ENCODE measurements at places on chromosomes 2 and 18.

GRCh38 chr2:96832754-96833507 is 10.9 kb downstream of the ANKRD23 start:
- no peak for DNase-seq

DNA sequence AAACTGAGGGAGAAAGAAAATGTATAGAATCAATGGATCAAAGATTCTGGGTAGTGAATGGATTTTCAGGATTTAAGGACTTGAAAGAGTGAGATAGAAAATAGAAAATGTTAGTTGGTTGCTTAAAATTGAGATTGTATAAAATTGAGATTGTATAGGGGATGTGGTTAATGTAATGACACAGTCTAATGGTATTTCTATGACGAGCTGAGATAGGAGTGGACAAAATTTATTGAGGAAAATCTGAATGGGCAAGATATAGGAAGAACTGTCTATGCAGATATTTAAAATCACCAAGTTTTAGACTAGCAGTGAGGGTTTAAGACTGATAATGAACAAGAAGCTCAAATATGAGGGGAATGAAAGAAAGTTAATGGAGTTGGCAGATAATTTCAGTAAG is 406.6 kb downstream of the NYAP2 start:
- no peak for DNase-seq

DNA sequence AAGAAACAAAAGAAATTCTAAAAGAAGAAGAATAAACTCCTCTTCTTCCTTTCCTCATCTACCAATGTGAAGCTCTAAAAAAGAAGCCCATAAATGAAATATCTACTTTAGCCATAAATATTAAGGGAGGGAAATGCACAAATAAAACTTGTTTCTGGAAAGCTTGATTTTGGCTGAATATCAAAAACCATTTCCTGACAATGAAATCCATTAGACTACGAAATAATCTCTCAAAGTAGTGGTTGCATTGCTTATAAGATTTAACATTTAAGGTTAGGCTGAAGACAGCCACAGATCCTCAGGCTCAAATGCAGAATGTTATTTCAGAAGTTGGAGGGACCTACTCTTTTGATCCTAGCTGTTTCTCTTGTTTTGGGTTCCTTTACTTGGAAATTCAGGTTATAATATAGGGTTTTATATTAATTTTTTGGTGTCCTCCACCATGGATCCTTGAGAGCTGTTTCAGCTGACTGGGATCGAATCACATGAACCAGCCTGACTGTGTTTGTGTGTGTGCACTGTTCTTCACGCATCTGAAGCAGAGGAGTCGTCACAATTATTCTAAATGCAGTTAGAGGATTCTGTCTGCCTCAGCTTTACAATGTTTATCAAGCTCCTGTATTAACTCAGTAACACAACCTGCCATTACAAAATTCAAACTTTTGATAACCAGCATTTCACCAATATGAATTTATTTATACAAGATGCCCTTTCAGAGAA is 474.8 kb downstream of the ARHGAP15 start:
- no peak for DNase-seq

GRCh38 chr2:30446602-30447148 is 371 bp upstream of the LCLAT1 start:
- no peak for DNase-seq

DNA sequence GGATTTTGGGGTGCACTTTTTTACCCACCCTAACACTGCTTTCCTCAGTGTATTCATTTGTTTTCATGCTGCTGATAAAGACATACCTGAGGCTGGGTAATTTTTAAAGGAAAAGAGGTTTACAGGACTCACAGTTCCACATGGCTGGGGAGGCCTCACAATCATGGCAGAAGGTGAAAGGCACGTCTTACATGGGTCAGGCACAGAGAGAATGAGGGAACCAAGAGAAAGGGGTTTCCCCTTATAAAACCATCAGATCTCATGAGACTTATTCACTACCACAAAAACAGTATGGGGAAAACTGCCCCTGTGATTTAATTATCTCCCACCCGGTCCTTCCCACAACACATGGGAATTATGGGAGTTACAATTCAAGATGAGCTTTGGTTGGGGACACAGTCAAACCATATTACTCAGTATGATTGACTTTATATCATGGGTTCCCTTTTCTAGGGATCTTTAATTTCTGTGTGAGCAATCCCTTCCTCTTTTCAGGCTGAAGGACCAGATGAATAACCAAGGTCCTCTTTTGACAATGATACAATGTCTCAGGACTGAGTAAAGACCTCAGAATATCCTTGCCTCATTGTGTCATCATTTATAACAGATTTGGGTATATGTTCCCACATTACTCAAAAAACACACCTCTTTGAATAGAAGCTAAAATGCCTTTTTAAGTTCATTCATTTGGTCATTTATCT is 100.1 kb upstream of the TRIB2 start:
- no peak for DNase-seq

DNA sequence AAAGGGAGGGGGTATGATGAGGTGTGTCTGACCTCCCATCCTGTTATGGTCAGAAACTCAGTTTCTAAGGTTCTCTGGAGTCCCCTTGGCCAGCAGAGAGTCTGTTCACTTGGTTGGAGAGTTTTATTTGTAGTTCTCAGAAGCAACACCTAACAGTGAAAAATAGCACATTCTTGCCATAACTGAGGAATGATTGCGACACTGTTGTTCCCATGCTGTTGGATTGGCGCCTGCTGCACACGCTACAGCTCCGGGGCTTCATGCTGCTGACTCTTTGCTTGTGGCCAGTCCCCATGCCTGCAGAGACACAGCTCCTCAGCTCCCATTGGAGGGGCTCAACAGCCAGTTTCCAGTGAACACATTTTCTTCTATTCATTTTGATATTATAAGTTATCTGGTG is 42.1 kb downstream of the TPGS2 start:
- DNase-seq = no peak

- no peak for DNase-seq
Measured at GRCh38 chr2:61520261-61520660, 17.9 kb downstream of the XPO1 start.

DNA sequence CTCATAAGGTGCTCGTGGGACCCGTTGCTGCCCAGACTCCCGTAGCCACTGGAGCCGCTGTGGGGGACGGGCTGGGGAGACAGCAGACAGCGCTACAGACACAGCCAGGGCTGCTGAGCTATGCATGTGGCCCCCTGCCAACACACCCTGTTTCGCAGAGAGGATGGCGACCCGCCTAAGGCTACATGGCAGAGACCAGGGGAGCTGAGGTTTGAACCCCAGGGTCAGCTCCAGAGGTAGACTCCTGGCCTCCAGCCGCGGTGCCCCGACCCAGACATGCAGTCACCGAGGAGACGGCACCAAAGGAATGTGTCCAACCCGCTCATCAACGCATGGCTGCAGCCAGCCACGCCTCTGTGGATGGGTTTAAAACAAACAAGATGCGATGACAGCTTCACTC is 21.0 kb upstream of the HES6 start:
- DNase-seq = no peak

GRCh38 chr2:84946204-84947009 is 24.6 kb upstream of the KCMF1 start:
- peak; percentile 56 for DNase-seq

DNA sequence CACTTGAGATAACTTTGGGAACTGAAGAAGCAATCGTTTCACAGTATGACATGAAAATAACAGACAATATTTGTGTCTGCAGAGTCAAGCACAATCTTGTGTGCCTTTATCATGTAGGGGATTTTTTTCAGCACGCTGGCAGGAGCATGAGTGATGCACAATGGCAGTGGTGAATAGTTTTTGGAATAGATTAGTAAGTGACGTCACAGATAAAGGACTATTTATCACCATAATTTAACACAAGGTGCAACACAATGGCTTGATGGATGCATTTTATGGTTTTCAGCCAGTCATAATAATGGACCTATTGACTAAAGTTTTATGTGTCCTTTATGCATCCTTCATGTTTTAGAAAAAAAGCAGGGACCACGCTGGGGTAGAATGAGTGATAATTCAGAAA is 559.8 kb upstream of the FANCL start:
- no peak for DNase-seq

DNA sequence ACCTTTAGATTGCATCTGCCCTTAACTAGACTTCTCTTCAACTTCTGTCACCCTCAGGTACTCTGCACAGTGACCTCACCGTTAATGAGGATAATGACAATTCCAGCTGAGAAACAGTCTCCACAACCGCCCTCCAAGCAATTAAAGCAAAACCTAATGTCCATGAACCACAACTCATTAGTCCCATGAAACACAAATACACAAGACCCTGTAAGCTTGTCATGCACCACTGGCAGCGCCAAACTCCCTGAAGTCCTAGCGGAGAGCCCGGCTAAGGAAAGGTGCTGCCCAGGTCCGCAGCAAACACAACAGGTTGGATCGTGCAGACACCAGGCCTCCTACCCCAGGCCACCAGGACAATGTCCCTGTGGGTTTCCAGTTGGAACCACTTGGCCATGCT is 7.4 kb downstream of the SMAD7 start:
- no peak for DNase-seq

DNA sequence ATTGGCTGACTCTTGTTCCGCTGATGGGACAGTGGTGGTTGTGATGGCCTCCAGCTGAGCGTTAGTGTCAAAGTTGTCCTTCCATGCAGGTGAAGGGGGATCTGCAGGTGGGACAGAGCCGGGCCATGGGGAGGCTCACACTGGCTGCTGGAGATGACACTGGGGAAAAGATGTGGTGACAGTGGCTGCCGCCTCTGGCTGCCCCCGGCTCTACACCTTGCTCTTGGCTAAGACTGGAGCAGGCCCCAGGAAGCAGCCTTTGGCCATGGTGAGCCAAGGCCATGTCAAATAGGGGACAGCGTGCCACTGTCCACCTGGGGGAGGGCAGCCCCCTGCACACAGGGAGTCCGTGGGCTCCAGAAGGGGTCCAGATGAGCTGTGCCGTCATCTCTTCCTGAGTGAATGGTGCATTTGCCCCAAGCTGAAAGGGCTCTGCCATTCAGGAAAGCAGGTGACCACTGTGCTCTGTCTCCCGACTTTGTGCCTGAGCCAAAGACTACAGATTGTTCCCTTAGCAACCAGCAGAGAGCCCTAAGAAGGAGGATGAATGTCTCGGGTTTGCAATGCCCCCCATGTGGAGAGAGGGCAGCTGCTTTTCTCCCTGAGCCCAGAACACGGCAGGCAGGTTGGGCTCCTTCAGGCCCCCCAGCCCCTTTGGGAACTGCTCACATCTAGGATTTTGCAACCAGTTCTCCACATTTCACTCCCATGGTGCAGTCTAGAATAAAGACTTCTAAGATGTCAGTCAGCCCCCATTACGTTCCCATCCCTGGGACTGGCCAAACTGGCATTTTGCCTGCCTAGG is 79.1 kb upstream of the BCL2L11 start:
- DNase-seq = no peak

All from activated CD8-positive, alpha-beta memory T cell treated with anti-CD3 and anti-CD28 coated beads for 48 hours (primary cell).